Gastrocnemius medialis (tissue), 4 donors: ENCODE measurements at places on chromosomes 6 and 20.

DNA sequence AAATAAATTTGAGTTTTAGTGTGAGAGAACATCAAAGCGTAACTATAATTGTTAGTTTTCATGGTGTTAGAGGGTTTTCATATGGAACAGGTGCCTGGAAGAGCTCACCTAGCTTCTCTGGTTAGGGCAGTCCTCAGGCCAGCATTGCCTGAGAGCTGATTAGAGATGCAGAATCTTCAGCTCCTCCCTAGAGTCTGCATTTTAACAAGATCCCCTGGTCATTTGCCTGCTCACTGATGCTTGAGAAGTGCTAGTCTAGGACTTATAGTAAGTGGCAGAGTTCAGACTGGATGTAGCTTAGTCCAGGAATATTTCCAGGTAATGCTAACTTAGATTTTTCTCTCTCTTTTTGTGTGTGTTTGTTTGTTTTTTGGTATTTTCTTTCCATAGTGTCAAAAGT, 21.7 kb upstream of the SMIM26 start:
- DNase-seq, result no peak

DNA sequence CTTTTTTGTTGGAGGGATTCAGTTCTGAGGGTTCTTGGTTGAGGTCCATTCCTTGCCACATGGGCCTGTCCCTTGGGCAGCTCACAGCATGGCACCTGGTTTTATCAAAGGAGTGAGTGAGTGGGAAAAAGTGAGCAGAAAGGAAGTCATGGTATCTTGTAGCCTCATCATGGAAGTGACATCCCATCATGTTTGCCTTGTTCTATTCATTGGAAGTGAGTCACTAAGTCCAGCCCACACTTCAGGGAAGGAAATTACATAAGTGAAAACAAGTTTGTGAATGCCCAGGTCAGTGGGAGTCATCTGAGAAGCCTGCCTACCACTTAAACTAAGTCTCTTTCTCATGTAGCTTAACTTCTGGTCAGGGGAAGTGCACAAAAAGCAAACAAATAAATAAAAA, 32.8 kb upstream of the ZNFX1 start:
- H3K27ac ChIP-seq, result no peak overlapping the region
- H3K36me3 ChIP-seq, result no peaks in the 10 kb centered on the region
- H3K27me3 ChIP-seq, result no peaks in the 10 kb centered on the region
- H3K4me1 ChIP-seq, result no peaks in the 10 kb centered on the region

- no peaks in the 10 kb centered on the region for H3K4me1 ChIP-seq
- DNase-seq, result no peak
- H3K27ac ChIP-seq, result no peak overlapping the region
- no peaks in the 10 kb centered on the region for H3K27me3 ChIP-seq
- no peaks in the 10 kb centered on the region for H3K36me3 ChIP-seq
- H3K4me3 ChIP-seq, result no peak overlapping the region
These were observed 92.9 kb downstream of the FOXC1 start for GRCh38 chr6:1702580-1703051.

DNA sequence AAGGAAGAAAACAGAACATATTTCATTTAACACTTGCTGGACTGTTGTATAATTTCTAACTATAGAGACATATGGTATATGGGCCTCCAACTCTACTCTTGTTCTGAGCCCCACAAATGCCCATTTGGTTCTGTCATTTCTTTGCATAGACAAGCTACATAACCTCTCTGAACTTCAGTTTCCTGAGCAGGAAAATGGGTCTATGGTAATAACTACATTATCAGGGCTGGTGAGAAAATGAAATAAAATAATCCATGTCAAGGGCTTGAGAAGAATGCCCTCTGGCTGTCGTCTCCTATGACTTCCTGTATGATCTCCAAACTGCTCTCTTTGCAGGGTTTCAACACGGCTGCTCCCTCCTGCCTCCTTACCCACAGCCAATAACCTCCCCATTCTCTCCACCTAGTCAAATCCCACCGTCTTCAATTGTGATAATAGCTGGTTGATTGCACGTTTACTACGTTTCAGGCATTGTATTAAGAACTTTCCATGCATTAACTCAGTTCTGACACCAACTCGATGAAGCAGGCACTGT, 12.0 kb downstream of the ZCCHC3 start:
- no peak for DNase-seq
- no peaks in the 10 kb centered on the region for H3K36me3 ChIP-seq
- H3K27me3 ChIP-seq, result no peaks in the 10 kb centered on the region
- H3K4me3 ChIP-seq, result peak overlapping the region; percentile 54
- peaks cover 5% of the 10 kb centered on the region for H3K4me1 ChIP-seq
- peak overlapping the region; percentile 64 for H3K27ac ChIP-seq

GRCh38 chr6:103236923-103237322, 1622.8 kb downstream of the HACE1 start:
- DNase-seq, result no peak
- H3K4me1 ChIP-seq, result no peaks in the 10 kb centered on the region
- no peaks in the 10 kb centered on the region for H3K27me3 ChIP-seq
- no peak overlapping the region for H3K27ac ChIP-seq
- H3K4me3 ChIP-seq, result no peak overlapping the region
- H3K36me3 ChIP-seq, result no peaks in the 10 kb centered on the region

GRCh38 chr20:49568278-49569151, 578 bp upstream of the PTGIS start:
- peaks cover 23% of the 10 kb centered on the region for H3K27me3 ChIP-seq
- H3K36me3 ChIP-seq, result no peaks in the 10 kb centered on the region
- DNase-seq, result no peak
- H3K27ac ChIP-seq, result no peak overlapping the region
- H3K4me1 ChIP-seq, result no peaks in the 10 kb centered on the region
- H3K4me3 ChIP-seq, result no peak overlapping the region

GRCh38 chr6:145783796-145784195, 30.8 kb downstream of the FBXO30 start:
- no peaks in the 10 kb centered on the region for H3K36me3 ChIP-seq
- peaks cover 17% of the 10 kb centered on the region for H3K4me1 ChIP-seq
- H3K4me3 ChIP-seq, result no peak overlapping the region
- DNase-seq, result no peak
- no peaks in the 10 kb centered on the region for H3K27me3 ChIP-seq
- H3K27ac ChIP-seq, result no peak overlapping the region

DNA sequence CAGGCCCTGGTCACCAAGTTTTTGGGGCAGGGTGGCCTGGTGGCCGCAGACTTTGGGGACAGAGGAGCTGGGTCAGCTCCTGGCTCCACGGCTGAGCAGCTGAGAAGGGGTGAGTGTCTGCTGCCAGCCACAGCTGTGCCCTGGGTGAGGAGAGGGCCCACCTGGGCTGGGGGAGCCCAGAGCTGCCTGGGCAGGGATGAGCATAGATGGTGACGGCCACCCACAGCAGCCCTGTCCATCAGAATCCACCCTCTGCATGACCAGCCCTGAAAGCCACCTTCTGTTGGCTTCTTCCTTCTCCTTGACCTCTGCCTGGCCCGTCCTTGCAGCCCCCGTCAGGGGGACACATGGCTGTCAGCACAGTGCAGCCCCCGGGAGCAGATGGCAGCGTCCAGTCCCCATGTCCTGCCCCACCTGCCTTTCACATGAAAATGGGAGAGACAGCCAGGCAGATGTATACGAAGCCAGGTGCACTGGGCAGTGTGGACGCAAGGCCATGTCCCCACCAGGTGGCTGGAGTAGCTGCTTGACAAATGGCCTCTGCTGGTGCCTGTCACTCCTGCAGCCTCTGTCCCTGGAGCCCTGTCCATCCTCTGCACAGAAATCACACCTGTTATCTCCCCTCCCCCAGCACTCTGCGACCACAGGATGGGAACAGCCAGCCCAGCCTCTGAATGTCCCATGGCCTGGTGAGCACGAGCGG, 220.8 kb downstream of the PREX1 start:
- DNase-seq, result no peak
- no peaks in the 10 kb centered on the region for H3K36me3 ChIP-seq
- no peaks in the 10 kb centered on the region for H3K4me1 ChIP-seq

- no peaks in the 10 kb centered on the region for H3K36me3 ChIP-seq
- no peak overlapping the region for H3K4me3 ChIP-seq
- no peaks in the 10 kb centered on the region for H3K4me1 ChIP-seq
These were observed 8.5 kb upstream of the ANGPT4 start for GRCh38 chr20:924639-925038.

GRCh38 chr6:97095311-97095850, 170.9 kb downstream of the KLHL32 start:
- no peaks in the 10 kb centered on the region for H3K27me3 ChIP-seq
- no peak for DNase-seq
- H3K4me1 ChIP-seq, result no peaks in the 10 kb centered on the region
- no peak overlapping the region for H3K4me3 ChIP-seq
- H3K27ac ChIP-seq, result no peak overlapping the region
- H3K36me3 ChIP-seq, result no peaks in the 10 kb centered on the region

GRCh38 chr6:39770446-39770845, 21.7 kb upstream of the DAAM2 start:
- DNase-seq, result no peak
- no peak overlapping the region for H3K27ac ChIP-seq
- no peaks in the 10 kb centered on the region for H3K27me3 ChIP-seq
- H3K4me1 ChIP-seq, result peaks cover 4% of the 10 kb centered on the region

DNA sequence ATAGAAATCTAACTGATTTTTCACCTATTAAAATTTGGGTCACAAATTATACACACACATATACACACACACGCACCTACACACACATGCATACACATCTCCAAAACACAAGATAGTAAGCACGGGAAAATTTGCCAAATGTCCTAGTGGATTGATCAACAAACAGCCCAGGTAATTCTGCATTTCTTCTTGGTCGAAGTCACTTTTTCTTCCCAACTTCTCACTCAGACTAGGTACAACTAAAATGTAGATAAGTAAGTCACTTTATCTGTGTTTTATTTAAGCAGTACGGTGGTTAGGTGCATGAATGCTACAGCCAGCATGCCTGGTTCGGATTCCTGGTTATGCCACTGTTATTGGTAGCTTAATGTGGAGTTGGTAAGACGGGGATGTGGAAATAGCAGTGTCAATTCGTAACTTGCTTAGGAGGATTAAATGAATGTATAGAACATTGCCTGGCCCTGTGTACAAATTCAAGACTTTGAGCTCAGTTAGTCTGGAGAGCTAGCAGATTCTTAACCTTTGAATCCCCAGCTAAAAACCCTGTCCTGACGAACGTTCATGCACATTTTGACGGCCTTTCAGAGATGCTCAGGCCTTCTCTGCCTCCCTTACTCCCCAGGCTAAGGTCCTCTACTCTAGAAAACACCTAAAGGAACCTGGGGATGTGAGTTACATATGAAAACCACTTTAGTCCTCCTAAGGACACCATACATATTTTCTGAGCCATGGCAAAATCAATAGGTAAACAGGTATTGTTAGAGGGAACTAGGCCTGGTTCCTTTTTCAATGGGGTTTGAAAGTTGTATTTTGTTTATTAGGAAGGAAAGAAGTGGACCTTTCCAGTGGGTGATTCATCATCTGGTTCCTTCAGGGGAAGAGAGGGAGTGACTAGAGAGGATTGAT, 50.9 kb downstream of the CYP24A1 start:
- no peak overlapping the region for H3K27ac ChIP-seq
- no peak overlapping the region for H3K4me3 ChIP-seq
- no peaks in the 10 kb centered on the region for H3K36me3 ChIP-seq
- no peak for DNase-seq

- H3K27me3 ChIP-seq, result no peaks in the 10 kb centered on the region
- no peak overlapping the region for H3K4me3 ChIP-seq
- no peak overlapping the region for H3K27ac ChIP-seq
- peaks cover under 1% of the 10 kb centered on the region for H3K4me1 ChIP-seq
These were observed 95.7 kb downstream of the SLC24A3 start for GRCh38 chr20:19308146-19308545.

DNA sequence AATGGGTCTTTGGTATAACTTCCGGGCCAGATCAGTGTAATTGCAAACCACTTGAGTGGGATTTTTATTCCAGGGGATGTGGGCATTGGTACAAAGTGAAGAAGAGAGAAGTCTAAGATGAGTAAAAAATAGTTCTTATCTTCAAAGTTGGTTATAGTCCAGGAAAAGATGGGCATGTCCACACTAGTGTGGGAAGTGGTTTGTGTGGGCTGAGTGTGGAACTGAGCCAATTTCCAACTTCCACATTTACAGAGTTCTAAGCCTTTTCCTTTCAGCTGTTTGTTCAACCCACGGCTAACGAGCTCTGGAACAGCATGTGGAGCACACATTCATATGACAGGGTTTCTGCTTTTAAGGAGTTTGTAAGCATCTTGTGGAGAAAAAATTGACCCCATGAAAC, 72.3 kb upstream of the IFNGR1 start:
- H3K27me3 ChIP-seq, result no peaks in the 10 kb centered on the region
- DNase-seq, result peak; percentile 19
- no peaks in the 10 kb centered on the region for H3K4me1 ChIP-seq

- H3K4me3 ChIP-seq, result no peak overlapping the region
- no peaks in the 10 kb centered on the region for H3K4me1 ChIP-seq
- H3K27me3 ChIP-seq, result no peaks in the 10 kb centered on the region
- H3K27ac ChIP-seq, result no peak overlapping the region
- DNase-seq, result no peak
These were observed 10.1 kb upstream of the RTF2 start for GRCh38 chr20:56458206-56458821.

DNA sequence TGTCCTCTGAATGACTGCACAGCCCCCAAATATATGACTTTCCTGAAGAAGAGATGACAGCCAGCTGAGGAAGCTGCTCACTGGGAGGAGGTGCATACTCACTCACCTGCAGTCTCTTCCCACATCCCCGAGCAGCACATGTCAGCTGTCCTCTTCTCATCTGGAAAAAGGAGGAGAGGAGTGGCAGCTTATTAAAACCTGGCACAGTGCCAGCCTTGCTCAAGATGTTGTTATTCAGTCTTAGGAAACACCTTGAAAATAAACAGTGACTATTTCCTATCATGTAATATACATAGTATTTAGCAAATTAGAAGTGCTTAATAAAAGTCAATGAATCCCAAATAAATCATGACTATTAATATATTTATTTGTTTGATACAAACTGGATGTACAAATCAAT, 232.9 kb downstream of the EPM2A start:
- no peaks in the 10 kb centered on the region for H3K36me3 ChIP-seq
- H3K27ac ChIP-seq, result no peak overlapping the region
- no peaks in the 10 kb centered on the region for H3K27me3 ChIP-seq
- no peak for DNase-seq
- peaks cover 5% of the 10 kb centered on the region for H3K4me1 ChIP-seq

DNA sequence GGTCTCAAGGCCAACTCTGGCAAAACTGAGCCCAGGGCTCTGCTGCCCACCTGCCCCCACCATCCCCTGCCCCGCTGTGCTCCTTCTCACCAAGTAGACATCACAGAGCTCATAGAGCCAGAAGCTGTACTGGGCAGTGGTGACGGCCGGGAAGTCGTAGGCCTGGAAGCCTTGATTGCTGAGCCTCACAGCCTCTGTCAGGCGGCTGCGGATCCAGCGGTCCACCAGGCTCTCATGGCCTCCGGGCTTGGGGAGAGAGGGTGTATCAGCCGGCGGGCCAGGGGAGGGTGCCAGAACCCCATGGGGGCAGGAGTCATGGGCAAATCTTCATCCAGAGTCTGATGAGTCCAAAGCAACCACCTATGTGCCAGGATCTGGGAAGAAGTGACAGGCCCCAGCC, 2.8 kb upstream of the VWA7 start:
- peaks cover 17% of the 10 kb centered on the region for H3K4me1 ChIP-seq
- H3K27me3 ChIP-seq, result no peaks in the 10 kb centered on the region
- no peak overlapping the region for H3K27ac ChIP-seq
- no peak overlapping the region for H3K4me3 ChIP-seq
- no peak for DNase-seq

- peaks cover 24% of the 10 kb centered on the region for H3K4me1 ChIP-seq
- peak overlapping the region; percentile 52 for H3K27ac ChIP-seq
- H3K27me3 ChIP-seq, result no peaks in the 10 kb centered on the region
- no peak for DNase-seq
- no peak overlapping the region for H3K4me3 ChIP-seq
- no peaks in the 10 kb centered on the region for H3K36me3 ChIP-seq
These were observed 99.3 kb upstream of the CITED2 start for GRCh38 chr6:139473731-139474130.

- no peak for DNase-seq
- H3K36me3 ChIP-seq, result no peaks in the 10 kb centered on the region
- H3K4me3 ChIP-seq, result no peak overlapping the region
- no peaks in the 10 kb centered on the region for H3K27me3 ChIP-seq
- H3K4me1 ChIP-seq, result no peaks in the 10 kb centered on the region
These were observed 124.9 kb upstream of the MAFB start for GRCh38 chr20:40813708-40814630.
